ENCODE measurements at places on chromosomes 6 and 20. TPM values are rescaled to one million over a fixed set of nuclear protein-coding genes. Genes with fewer than 3 reads are reported as not detected.

The ANKRD6 gene
- 31.9 TPM for total RNA-seq

The HLA-DQB1 gene
- total RNA-seq: not detected

The MICB gene
- total RNA-seq: 3.6 TPM

The SLC35D3 gene
- not detected for total RNA-seq

The CLPSL1 gene
- total RNA-seq: not detected

The TP53INP2 gene
- total RNA-seq: 178 TPM

The CST2 gene
- not detected for total RNA-seq

The MRAP2 gene
- 5.1 TPM for total RNA-seq

The DSP gene
- 8.9 TPM for total RNA-seq

The SLC22A7 gene
- total RNA-seq: 0.34 TPM

The C6orf163 gene
- total RNA-seq: 8.2 TPM

The SLX4IP gene
- total RNA-seq: 7.9 TPM

The VWA7 gene
- total RNA-seq: 3.2 TPM

The VPS52 gene
- total RNA-seq: 50.9 TPM

The OR2H2 gene
- not detected for total RNA-seq

The B3GALT4 gene
- 8.6 TPM for total RNA-seq

The ZBTB9 gene
- total RNA-seq: 9.6 TPM

The FUT9 gene
- total RNA-seq: 0.54 TPM

The NFATC2 gene
- not detected for total RNA-seq

The STMND1 gene
- total RNA-seq: not detected

The OXT gene
- total RNA-seq: not detected

The BACH2 gene
- 96.4 TPM for total RNA-seq

The MRPL14 gene
- total RNA-seq: 31.7 TPM

The RAD21L1 gene
- total RNA-seq: not detected

The NKX2-4 gene
- total RNA-seq: not detected

The SLC22A2 gene
- total RNA-seq: not detected
